ENCODE measurements at places on chromosomes 3 and 15. TPM values are rescaled to one million over a fixed set of nuclear protein-coding genes. Genes with fewer than 3 reads are reported as not detected.

WDR76 gene
- total RNA-seq, result 8.2 TPM

SLC9A9 gene
- total RNA-seq, result 1.5 TPM

ARGFX gene
- not detected for total RNA-seq

DNA sequence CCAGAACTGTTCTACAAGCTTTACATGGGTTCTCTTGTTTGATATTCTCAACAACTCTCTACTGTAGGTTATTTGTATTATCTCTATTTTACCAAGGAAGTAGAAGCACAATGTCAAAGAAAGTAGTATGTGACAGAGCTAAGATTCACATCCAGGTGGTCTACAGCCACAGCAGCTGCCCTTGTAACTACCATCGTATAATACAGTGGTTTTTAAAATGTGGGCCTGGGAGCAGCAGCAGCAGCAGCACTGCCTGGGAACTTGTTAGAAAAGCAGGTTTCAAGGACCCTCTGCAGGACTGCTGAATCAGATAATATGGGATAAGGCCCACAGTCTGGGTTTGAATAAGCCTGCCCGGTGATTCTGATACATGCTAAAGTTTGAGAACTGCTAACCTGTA is 357.1 kb upstream of the SATB1 start:
- no peak for DNase-seq

DNA sequence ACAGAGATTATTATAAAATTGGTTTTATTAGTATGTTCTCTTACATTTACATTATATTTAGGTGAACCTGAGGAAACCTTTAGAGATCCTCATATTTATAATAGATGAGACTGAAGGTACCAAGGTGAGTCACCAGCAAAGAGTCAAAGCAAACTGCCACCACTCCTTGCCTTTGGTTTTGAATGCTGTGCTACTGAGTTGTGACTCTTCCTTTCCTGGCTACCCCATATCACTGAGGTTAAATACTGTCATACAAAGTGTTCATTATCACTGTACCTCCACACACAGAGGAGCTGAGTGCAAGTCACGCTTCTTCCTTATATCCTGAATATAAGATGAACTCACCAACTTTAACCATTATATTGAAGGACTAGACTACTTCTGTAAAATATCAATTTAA is 168.2 kb downstream of the CBLB start:
- DNase-seq, result no peak

GRCh38 chr15:69848551-69849231 is 249.0 kb downstream of the TLE3 start:
- DNase-seq, result no peak

GRCh38 chr15:40102897-40103858 is 5.5 kb downstream of the BMF start:
- DNase-seq, result peak; percentile 73

- DNase-seq, result no peak
Measured at GRCh38 chr3:10389339-10389738, 68.4 kb upstream of the SEC13 start.

GRCh38 chr3:125069968-125070745 is 14.4 kb upstream of the HEG1 start:
- DNase-seq, result no peak

DNA sequence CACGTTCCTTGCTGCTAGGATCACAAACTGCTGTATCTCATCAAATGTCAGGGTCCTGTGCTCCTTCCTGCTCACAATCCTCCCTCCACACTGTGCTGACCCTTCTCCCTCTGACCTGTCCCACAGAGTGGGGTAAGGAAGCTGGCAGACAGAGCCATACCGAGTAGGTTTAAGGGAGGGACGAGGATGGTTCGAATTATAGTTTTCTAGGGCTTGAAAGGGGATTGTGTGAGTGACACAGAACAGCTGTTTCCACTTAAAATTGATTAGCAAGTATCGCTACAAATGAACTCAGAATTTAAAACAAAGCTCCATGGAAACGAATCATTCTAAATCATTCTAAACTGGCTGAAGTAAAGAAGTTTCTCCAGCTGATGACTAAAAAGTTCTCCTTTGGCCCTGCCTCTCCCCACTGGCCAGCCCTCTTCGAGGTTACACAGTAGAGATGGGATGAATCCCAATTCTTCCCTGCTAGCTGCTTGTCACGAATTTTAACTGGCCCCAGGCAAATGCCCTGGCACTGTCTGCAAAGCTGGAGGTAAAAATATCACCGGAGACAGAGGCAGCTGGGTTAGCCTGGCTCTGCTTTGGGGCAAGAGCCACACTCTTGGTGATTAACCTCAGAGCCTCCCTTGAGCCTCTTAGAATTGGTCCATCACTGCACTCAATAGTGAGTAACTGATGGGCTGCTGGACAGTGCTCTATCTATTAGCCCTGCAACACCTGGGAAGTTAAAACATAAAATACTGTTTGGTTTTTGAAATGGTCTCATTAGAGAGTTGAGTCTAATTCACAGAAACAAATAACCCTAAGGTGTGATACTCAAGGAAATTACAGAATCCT is 194.9 kb downstream of the CHST2 start:
- DNase-seq, result no peak

DNA sequence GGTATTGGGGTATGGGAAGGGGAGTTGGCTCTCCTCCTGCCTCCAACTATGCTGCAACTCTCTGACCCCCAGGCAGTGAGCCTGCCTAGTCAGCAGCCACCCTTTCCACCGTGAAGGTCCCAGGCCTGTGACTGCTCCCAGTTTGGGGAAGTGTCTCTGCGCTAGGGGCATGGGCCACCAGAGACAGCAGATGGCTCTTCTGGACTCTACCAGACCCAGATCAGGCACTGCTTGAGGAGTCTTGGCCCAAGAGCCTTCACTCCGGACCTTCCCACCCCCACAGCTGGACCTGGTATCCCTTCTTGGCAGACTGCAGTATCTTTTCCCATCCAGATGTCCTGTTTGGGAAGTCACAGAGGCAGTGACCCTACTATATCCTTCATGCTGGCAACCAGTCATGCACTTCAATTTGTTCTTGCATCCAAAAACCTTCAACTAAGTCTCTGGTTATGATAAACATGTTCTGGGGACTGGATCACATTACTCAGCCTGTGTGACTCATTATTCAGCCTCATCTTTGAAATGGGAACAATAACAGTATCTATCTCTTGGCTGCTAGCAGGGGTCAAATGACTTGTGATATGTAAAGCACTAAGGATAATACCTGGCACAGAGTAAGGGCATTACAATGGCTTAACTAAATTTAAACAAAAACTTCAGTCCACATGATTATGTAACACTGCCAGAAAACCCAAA is 62.7 kb downstream of the POMGNT2 start:
- no peak for DNase-seq

DNA sequence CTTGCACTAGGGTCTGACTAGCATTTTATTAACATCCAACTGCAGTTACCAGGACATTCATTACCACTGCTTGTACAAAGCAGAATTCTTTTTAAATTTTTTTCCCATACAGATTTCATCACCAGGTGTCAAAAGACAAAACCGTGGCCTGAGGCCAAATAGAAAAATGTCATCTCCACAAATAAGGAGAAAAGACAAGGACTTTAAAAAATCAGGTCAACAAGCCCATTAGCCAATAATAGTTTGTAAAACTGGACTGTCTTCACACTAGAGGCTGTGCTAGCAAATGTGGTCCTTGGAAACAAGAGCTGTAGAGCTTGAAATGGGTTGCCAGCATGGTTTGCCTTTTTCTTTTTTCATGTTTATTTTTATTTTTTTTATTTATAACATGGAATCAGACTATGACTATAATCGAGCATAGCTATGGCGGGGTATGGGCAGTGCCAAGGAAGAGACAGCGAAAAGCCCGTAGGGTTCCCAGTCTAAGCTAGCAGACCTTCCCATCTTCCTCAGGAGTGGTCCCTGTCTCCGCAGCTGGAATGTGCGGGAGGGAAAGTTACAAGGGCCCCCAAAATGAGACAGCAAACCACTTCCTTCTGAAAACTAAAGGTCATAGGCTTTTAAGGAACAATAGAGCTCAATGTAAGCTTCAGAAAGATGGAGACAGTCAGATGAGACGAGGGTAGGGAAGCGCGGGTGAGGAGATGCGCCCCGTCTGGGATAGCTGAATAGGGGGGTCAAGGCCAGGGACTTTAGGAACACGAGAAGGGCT is 1.5 kb downstream of the PTPN9 start:
- DNase-seq, result no peak

DNA sequence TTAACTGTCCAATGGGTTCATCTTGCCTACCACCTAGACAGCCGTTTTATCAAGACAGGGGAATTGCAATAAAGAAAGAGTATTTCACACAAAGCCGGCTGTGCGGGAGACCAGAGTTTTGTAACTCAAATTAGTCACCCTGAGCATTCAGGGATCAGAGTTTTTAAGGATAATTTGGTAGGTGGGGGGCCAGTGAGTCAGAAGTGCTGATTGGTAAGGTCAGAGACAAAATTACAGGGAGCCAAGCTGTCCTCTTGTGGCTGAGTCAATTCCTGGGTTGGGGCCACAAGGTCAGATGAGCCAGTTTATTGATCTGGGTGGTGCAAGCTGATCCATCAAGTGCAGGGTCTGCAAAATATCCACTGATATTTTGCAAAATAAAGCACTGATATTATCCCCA is 29.9 kb upstream of the GPD1L start:
- DNase-seq, result no peak

DNA sequence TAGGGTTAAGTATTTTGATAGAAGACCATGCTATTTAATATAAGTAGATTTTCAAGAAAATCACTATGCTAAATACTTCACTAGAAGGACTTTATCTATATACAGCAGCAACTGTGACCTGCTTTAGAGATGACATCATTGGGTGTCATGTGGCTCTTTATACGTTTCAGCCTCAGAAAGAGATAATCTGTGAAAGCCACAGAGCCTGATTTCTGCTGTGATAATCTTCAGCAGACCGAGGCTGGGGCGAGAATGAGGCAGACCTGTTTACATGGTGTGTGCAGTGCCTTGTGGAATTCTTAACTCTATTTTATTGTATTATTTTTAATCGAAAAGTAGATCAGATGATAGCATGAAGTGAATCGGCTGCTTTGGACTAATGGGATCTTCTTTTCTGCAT is 471.2 kb downstream of the MFSD1 start:
- DNase-seq, result no peak

DNA sequence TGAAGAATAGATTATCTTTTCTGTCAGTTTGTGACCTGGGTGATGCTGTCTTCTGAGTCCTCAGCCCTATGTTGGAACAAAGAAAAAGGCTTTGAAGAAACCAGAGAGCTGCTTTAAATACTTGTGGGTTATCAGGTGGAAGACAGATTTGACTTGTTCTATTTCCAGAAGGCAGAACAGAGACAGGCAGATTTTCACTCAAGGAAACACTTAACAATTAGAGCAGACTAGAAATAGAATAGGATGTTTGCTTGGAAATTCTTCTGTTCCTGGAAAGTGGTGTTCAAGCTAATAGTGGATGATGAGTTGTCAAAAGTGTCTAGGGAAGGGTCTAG is 219.4 kb downstream of the UBE2E2 start:
- no peak for DNase-seq

DNA sequence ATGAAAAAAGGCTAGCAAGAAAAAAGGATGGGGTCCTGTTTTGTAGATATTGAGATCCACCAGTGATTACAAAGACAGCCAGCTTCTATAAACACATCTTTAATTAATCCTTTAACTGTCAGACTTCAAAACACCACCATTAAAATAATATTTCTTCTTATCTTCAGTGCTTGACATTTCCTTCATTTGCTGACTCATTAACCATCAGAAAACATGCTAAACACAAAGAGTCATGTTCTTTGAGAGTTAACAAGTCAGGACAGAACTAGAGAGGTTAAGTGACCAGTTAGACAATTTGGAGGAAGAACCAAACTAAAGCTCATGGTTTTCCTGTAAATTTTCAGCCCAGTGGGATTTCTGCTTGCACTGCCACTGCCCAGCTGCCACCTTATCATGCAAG is 111.4 kb downstream of the MEIS2 start:
- no peak for DNase-seq

- peak; percentile 46 for DNase-seq
Measured at GRCh38 chr3:32226875-32227500, 11.5 kb upstream of the CMTM8 start.

DNA sequence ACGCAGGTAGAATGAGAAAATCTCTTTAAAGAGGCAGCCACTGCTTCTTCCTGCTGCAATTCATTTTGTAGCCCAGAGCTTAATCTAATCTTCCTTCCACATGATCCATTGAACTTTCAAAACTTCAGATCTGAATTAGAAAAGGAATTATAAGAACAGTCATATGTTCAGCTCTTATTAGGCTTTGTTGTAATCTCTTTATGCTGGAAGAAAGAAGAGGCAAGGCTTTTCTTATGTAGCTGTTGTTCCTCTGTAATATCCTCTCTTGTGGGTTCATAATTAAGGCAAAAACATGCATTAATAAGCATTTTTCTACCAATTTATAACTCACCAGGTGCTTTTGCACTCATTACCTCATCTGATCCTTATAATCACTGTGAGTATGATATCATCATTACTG is 634.9 kb upstream of the CFAP20DC start:
- no peak for DNase-seq

DNA sequence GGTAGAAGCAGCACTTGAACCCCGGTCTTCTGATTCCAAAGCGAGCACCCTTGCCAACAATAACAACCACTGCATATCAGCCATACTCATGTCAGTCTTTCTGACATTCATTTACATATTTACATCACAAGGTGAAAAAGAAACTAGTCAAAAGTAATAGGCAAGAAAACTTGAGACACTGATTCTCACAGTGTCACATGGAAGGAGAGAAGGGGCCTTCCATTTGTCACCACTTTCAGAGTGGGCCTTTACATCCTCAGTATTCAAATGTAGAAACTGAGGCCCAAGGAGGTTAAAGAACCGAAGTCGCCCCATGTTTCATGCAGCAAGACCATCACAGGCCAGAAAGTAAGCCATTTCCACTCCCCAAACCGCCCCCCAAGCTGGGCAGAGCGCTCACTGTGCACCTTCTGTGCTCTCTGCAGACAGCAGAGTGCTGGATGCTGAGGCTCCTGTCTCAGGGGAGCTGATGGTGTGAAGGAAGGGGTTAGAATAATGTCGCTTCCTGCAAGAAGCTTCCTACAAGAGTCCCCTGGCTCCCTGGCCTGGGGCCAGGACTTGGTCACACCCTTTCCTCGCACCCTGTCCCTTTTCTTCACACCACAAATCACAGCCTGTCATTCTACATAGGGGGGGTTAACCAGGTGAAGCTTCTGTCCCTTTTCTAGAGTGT is 260.1 kb downstream of the UACA start:
- DNase-seq, result no peak
